ENCODE measurements at places on chromosomes 1 and 21. TPM values are rescaled to one million over a fixed set of nuclear protein-coding genes. Genes with fewer than 3 reads are reported as not detected.
A peak's percentile ranks its signal among the peaks of the same experiment; 100 is the strongest.

DNA sequence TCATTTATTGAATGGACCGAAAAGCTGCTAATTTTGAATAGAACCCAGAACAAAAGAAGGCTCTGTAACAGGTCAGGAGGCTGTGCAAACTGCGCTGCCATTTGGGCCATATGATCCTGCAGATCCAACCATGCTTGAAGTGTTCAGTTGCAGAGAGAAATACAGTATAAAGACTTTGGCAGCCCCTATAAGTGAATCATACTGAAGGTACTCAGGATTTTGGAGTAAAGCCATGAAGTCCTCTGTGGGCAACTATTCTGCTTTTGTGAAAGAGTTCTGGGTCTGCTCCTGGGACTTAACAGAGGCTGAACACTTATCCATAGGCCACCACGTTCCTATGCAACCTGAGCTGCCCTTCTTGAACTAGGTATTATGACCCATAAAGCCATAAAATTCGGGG lies 1613.6 kb upstream of the PRMT6 start:
- no peaks in the 10 kb centered on the region for H3K4me1 ChIP-seq
- no peak for DNase-seq
- H3K4me3 ChIP-seq = no peak overlapping the region
- no peak overlapping the region for H3K27ac ChIP-seq
- H3K36me3 ChIP-seq = no peaks in the 10 kb centered on the region

GRCh38 chr1:74858136-74858535 lies 125.2 kb downstream of the TYW3 start:
- no peak for DNase-seq
- peak overlapping the region; percentile 38 for H3K4me3 ChIP-seq
- H3K4me1 ChIP-seq = peaks cover 7% of the 10 kb centered on the region
- H3K27ac ChIP-seq = no peak overlapping the region
- H3K27me3 ChIP-seq = no peaks in the 10 kb centered on the region

DNA sequence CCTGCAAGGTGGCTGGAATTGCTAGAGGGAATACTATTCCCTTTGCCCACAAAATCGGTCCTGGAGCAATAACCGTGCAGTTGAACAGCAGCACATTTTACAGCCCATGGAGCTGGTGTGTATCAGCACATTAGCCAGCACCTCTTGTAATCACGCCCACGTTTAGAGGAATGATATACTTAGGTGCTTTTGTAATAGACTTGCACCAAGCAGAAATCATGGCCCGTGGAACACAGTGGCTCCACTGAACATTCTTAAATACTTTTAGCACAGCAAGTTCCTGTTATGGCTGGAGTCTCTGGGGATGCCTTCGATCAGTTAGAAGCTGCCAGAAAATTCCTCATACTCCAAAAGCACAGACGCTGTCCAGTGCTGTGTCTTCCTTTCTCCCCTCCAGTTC lies 218.1 kb upstream of the FAM78B start:
- H3K27ac ChIP-seq = no peak overlapping the region
- no peak for DNase-seq
- no peaks in the 10 kb centered on the region for H3K27me3 ChIP-seq
- no peak overlapping the region for H3K4me3 ChIP-seq
- H3K36me3 ChIP-seq = no peaks in the 10 kb centered on the region
- H3K4me1 ChIP-seq = no peaks in the 10 kb centered on the region

- H3K36me3 ChIP-seq = no peaks in the 10 kb centered on the region
- H3K27me3 ChIP-seq = peaks cover 6% of the 10 kb centered on the region
- H3K4me1 ChIP-seq = peaks cover 15% of the 10 kb centered on the region
These were observed 132.1 kb downstream of the ETS2 start for GRCh38 chr21:38937844-38938243.

The PIGV gene
- 16.4 TPM for total RNA-seq

The PDE9A gene
- total RNA-seq = not detected

- DNase-seq = no peak
- H3K27me3 ChIP-seq = peaks cover 2% of the 10 kb centered on the region
- H3K4me1 ChIP-seq = peaks cover 77% of the 10 kb centered on the region
- peaks cover 90% of the 10 kb centered on the region for H3K36me3 ChIP-seq
- H3K27ac ChIP-seq = peak overlapping the region; percentile 25
These were observed 66.5 kb downstream of the PRRX1 start for GRCh38 chr1:170730438-170730837.

The GJA4 gene
- not detected for total RNA-seq

DNA sequence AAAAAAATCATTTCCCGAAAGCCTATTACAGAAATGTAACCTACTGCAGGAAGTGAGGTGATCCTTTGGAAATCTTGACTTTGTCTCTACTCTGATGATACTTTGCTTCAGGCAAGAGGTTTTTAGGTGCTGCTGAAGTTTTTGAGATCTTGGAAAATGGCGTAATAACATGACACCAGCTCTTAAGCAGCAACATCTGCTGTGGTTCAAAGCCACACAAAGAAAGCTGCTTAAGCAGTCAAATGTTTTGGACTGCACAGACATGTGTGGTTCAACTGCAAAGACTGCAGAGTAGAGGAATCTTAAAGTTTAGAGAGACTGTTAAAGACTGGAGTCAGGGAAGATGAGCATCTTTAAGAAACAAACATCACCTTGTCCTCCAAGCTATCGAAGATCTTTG lies 139.0 kb downstream of the RASAL2 start:
- peaks cover 18% of the 10 kb centered on the region for H3K36me3 ChIP-seq
- no peak for DNase-seq
- no peak overlapping the region for H3K27ac ChIP-seq
- peaks cover 47% of the 10 kb centered on the region for H3K4me1 ChIP-seq
- H3K4me3 ChIP-seq = peak overlapping the region; percentile 38

The LDLRAD2 gene
- not detected for total RNA-seq

The CD1C gene
- not detected for total RNA-seq

The TSPAN1 gene
- 1.8 TPM for total RNA-seq

The FCRL4 gene
- total RNA-seq = not detected

- peaks cover 8% of the 10 kb centered on the region for H3K36me3 ChIP-seq
- no peak overlapping the region for H3K4me3 ChIP-seq
- DNase-seq = no peak
- H3K27ac ChIP-seq = no peak overlapping the region
- H3K27me3 ChIP-seq = no peaks in the 10 kb centered on the region
These were observed 777 bp downstream of the FLAD1 start for GRCh38 chr1:154983776-154984466.

DNA sequence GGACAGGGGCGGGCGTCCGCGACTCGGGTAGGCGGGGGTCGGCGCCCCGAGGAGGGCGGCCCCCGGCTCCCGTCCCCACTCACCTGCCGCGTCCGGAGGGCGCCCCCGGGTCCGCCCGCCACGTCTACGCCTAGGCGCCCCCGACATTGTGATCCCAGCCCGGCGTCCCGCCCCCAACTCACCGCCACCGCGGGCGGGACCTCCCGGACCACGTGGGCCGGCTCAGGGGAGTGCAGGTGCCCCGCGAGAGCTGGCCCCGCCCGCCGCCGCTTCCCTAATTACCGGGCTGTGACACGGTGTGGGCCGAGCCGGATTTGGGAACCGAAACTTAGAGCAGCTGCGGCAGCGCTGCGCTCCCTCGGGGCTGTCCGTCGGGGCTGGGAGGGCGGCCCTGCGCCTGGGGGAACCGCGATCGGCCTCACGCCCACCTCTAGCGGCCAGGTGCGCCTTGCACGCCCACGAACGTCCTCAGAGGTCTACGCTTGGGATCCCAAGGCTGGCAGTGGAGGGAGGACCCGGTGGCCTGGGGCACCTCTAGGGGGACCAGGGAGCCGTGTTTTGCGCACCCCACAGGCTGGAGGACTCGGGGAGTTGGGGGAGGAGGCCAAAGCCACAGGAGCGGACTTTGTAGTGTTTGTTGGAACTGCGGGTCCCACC lies 521 bp upstream of the NADK start:
- H3K36me3 ChIP-seq = peaks cover 6% of the 10 kb centered on the region
- no peak for DNase-seq
- H3K27ac ChIP-seq = peak overlapping the region; percentile 69
- peaks cover 60% of the 10 kb centered on the region for H3K4me1 ChIP-seq

The ZNF683 gene
- not detected for total RNA-seq

DNA sequence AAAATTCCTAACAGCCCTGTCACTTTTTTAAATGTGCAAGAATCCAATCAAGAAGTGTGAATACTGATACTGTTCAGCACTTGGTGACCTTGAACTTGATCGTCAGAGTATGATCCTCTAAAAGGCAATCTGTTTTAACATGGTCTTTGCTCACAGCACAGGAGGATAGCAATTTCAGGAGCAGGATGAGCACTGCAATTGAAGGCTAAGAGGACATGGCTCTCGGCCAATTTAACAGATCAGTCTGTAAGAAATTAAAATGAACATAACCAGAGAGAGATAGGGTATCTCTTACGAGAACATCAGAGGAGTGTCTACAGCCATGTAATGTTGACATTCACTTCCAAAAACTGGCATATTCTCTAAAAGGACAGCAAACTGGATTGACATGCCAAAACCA lies 243.1 kb downstream of the LTN1 start:
- H3K4me1 ChIP-seq = peaks cover 34% of the 10 kb centered on the region
- H3K36me3 ChIP-seq = no peaks in the 10 kb centered on the region

The RNU1-4 gene
- 1,896 TPM for total RNA-seq

The TAF5L gene
- 18.2 TPM for total RNA-seq

The EDARADD gene
- total RNA-seq = not detected

The EFNA1 gene
- not detected for total RNA-seq

- H3K27me3 ChIP-seq = peaks cover 2% of the 10 kb centered on the region
- no peak for DNase-seq
- H3K27ac ChIP-seq = no peak overlapping the region
These were observed 213.2 kb downstream of the TNR start for GRCh38 chr1:175530183-175530582.

The LRRC53 gene
- total RNA-seq = not detected

The SV2A gene
- total RNA-seq = 26.0 TPM

GRCh38 chr1:19655718-19656080 lies 9.0 kb upstream of the HTR6 start:
- no peak overlapping the region for H3K4me3 ChIP-seq
- H3K4me1 ChIP-seq = peaks cover 60% of the 10 kb centered on the region
- peaks cover 2% of the 10 kb centered on the region for H3K27me3 ChIP-seq
- no peak overlapping the region for H3K27ac ChIP-seq
- no peak for DNase-seq
- peaks cover 5% of the 10 kb centered on the region for H3K36me3 ChIP-seq

The AP4B1 gene
- total RNA-seq = 14.0 TPM

GRCh38 chr1:227547310-227548118 lies 15.8 kb upstream of the ZNF678 start:
- H3K27ac ChIP-seq = no peak overlapping the region
- H3K4me1 ChIP-seq = peaks cover 5% of the 10 kb centered on the region
- no peak for DNase-seq
- H3K4me3 ChIP-seq = no peak overlapping the region
- peaks cover 13% of the 10 kb centered on the region for H3K36me3 ChIP-seq

DNA sequence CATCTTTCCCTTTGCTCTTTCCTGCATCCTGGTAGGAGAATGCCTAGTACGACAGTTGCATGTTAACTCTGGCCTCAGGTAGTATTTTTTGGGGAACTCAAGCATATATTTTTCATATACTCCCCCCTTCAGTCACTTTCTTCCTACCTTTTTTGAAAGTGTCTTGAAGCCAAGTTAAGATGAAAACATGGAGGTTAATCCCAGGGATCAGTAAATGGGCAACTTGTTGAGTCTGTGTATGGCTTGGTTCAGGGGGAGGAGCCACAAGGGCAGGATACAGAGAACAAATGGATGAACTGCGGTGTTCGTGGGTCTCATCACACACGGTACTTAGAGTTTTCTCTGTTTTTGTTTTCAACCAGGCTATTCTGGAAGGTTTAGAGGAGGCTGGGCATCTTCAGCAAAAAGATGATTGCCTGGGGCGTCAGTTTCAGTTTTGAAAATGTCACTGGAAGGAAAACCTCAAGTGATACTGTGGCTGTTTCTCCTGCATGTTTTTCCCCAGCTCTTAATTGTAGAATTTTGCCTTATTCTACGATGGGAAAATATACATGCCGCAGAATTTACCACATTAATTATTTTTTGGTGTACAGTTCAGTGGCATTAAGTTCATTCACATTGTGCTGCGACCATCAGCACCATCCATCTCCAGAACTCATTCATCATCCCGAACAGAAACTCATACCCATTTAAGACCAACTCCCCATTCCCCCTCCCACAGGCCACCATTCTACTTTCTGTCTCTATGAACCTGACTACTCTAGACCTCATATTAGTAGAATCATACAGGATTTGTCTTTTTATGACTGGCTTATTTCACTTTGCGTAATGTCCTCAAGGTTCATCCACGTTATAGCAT lies 71.5 kb downstream of the MAP10 start:
- H3K4me3 ChIP-seq = no peak overlapping the region
- H3K36me3 ChIP-seq = no peaks in the 10 kb centered on the region
- DNase-seq = no peak
- H3K27me3 ChIP-seq = peaks cover 2% of the 10 kb centered on the region

The OR2G6 gene
- not detected for total RNA-seq

GRCh38 chr1:53567450-53567849 lies 108.3 kb downstream of the DMRTB1 start:
- H3K36me3 ChIP-seq = peaks cover 8% of the 10 kb centered on the region

The OR2T2 gene
- total RNA-seq = not detected

GRCh38 chr1:244273845-244274619 lies 177.7 kb downstream of the ADSS2 start:
- peak overlapping the region; percentile 81 for H3K4me3 ChIP-seq
- DNase-seq = peak; percentile 96
- no peaks in the 10 kb centered on the region for H3K27me3 ChIP-seq
- H3K27ac ChIP-seq = peak overlapping the region; percentile 93

The CD101 gene
- total RNA-seq = not detected

The FAM151A gene
- not detected for total RNA-seq

The B3GALT2 gene
- total RNA-seq = 0.99 TPM

DNA sequence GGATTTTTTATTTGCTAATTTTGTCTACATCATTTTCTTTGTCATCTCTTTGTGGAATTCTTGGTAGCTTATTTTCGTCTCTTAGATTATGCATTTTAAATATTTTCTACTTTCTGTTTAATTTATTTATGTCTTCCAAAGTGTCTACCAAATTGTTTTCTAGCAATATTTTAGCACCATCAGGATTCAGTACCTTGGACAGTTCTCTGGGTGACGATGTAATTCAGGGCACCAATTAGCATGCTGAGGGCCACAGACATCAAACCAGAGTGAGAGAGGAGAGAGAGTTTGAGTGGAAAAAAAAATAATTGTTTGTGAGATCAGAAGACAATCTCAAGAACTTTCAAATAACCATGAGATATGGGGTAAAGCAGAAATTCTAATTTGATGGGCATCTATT lies 169.8 kb upstream of the CXADR start:
- H3K27ac ChIP-seq = no peak overlapping the region
- no peaks in the 10 kb centered on the region for H3K4me1 ChIP-seq
- DNase-seq = no peak
- H3K27me3 ChIP-seq = peaks cover 2% of the 10 kb centered on the region
- H3K4me3 ChIP-seq = no peak overlapping the region

Measured in HFFc6 (cell line).